ENCODE measurements at places on chromosomes 1 and 21.

- no peak for DNase-seq
These were observed 23.0 kb upstream of the KIFAP3 start for GRCh38 chr1:170097449-170097948.

GRCh38 chr1:14780271-14780670 lies 181.8 kb downstream of the KAZN start:
- DNase-seq = no peak

DNA sequence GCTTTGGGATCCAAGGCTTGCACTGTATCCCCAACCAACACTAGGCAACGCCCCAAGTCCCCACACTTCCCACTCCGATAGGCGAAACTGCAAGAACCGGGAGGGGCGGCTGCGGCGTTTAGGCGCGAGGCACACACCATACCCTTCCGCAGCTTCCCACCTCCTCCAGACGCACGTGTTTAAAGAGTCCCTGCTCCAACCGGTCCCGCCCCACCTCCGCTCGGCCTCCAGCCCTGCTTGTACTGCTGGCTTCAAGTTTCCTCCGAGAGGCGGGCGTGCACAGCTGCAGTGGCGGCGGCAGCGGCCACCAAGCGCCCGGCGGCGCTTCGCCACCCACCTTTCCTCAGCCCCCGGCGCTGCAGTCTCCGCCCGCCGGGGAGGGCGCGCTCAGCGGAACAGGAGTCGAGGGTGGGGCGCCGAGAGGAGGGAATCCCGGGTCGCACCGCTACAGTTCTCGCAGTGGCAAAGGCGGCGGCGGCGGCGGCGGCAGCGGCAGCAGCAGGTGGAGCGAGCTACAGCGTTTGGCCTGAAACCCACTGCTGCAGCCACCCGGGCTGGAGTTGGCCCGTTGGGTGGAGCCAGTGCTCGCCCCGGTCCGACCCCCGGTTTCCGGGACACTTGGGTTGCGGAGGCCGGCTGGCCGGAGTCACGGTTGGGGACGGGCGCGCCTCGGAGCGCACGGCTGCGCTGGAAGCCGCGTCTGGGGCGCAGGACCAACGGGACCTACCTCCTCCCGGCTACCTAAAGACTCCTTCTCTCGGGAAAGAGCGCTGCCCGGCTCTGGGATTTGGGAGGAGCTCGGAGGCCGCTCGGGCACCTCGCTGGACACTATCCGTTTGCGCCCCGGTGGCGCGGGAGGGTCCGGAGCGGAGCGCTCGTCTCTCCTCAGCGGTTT lies at the start of gene CNIH3:
CNIH3 (plus strand) TSS at position 457 of the 895 bp plus-strand sequence. CDS start 858 bp downstream, outside the sequence.
- DNase-seq = no peak

DNA sequence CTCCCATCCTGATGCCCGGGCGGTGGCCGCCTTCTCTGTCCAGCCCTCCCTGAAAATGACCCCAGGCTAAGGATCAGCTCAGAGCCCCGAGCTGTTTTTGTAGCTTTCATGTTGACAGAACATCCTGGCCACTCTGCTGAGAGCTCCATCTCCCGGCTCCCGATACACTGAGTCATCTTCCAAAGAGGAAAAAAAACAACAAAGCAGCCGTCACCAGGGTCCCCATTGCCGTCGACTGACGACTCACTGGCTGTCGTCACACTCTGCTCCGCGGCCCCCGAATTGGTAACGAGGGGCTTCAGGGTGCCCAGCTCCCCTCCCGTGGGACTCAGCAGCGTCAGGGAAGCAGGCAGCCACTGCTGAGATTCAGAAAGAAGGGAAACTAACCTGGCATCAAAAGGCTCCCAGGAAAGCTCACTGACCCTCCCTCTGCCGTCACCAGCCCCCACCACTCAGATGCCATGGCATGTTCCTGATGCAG lies 67.2 kb downstream of the CD46 start:
- DNase-seq = no peak

DNA sequence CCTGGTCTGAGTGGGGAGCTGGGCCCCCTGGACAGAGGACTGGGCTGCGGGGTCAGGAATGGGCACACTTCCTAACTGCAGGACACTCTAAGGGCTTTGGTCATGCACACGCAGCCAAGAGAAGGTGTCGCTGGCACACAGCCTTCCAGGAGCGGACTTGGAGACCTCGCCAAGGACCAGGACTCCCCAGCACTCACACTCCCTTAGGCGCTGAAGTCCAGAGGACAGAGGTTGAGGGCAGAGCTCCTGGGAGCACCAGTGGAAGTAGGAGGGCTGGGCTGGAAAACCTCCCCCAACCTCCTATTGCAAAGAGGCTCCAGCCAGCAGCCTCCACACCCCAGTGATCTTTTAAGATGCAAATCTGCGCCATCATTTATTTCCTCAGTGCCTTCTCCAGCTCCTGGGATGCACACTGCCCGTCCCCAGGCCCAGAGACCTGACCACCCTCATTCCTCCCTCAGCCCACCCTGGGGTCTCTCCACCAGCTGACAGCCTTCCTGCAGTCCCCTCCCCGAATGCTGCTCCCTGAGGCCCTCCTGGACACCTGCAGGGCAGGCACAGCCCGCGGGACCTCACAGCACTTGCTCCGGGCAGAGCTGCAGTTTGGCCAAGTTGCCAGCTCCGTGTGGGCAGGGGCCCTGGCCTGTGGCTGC lies 3.0 kb downstream of the TSPEAR start:
- DNase-seq = no peak

DNA sequence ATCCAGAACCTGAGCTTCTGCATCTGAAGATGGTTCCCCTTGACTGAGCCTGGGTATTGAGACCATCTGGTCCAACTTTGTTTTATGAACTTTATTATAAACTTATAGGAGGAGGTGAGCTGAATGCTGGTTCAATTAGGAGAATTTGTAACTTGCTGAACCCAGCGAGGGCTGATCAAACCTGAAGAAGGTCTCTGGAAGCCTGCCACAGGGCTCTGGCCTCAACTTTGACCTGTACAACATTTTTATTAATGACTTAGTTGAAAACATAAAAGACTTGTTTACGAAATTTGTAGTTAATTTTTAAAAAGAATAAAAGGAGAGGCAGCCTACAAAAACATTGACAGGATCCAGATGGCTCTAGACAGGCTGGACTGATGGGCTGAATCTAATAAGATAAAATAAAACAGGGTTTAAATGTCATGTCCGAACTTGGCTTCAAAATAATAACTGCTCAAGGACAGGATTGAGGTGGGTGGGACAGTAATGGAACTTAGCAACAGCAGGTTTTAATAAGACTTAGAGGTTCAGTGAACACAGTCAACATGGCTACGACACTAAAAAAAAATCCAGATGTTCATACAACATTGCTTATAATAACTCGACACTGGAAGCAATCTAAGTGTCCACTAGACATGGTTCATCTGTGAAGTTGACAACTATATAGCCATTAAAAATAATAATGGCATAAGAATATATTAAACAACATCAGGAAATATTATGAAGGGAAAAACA lies 53.4 kb upstream of the GJB5 start:
- no peak for DNase-seq

- DNase-seq = no peak
These were observed 2.2 kb downstream of the PRKAB2 start for GRCh38 chr1:147169840-147170674.

DNA sequence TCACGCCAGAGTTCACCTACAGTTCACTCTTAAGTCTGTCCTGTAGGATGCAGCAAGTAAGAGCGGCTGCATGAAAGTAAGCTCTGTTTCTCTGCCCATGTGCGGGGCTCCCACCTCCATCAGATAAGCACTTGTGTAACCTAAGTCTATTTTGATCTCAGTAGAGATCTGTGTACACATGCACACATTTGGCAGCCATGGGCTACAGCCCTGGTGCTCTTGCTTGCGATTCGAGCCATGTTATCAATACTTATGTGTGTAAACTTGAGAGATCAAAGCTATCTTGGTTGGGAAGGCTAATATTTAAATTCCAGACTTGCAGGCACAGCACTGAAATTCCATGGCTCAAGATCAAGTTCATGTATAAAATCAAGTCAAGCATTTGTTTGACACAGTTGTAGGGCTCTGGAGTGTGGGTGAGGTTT lies 244.7 kb upstream of the FGGY start:
- DNase-seq = no peak

DNA sequence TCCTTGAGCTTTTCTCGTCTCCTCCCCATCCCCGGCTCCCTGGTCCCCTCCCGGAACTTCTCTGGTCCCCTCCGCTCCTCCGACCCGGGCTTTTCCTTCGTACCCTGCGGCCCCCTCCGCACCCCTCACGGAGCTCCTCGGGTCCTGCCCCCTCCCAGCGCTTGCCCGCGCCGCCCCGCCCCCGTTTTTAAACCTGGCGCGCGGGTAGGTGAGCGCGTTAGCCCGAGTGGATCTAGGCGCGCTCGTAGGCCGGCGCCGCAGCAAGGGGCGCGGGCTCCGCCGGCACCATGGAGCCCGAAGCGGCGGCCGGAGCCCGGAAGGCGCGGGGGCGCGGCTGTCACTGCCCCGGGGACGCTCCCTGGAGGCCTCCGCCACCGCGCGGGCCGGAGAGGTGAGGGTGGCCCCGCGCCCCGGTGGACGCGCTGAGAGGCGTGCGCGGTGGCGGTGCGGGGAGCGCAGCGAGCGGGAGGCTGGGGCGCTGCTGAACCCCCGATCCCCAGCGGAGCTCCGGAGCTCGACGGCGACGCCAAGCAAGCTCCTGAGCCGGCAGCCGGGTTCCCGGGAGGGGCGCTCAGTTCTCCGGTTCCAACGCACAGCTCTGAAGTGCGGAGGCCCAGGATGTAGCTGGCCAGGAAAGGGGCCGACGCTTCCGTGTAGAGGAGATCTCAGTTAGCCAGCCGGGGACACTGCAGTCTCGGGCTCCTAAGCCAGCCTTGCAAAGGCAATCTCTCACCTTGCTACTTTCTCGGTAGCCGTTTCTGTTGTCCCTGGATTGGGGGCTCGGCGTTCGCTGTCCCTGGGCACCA lies at the start of gene RIPPLY3:
RIPPLY3 (plus strand) TSS at position 217 of the 806 bp plus-strand sequence; CDS start at position 288, 71 bp downstream.
- DNase-seq = no peak

GRCh38 chr1:65372557-65372956 lies 47.9 kb upstream of the LEPR start:
- no peak for DNase-seq

- DNase-seq = no peak
These were observed 12.7 kb downstream of the EPHA10 start for GRCh38 chr1:37752213-37752582.

GRCh38 chr1:19596065-19596713 lies 47.9 kb upstream of the NBL1 start:
- no peak for DNase-seq

DNA sequence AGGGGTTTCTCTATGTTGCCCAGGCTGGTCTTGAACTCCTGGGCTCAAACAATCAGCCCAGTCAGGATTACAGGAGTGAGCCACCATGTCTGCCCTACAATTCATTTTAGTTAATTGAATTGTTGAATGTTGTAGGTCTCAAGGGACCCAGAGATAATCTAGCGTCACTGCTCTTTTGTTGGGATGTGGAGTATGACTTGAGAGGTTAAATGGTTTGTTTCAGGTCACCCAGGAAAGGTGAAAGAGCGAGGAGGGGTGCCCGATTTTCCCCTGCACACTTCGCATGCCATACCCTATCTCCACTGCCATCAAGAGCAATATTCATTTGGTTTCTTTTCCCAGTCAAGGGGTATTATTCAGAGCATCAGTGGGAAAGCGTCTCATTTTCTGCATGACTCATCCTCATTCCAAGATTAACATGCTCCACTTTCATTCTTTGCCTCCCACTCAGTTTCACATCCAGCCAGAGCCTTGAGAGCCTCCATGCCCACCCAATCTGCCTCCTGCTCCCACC lies 13.1 kb upstream of the SLC30A1 start:
- no peak for DNase-seq

DNA sequence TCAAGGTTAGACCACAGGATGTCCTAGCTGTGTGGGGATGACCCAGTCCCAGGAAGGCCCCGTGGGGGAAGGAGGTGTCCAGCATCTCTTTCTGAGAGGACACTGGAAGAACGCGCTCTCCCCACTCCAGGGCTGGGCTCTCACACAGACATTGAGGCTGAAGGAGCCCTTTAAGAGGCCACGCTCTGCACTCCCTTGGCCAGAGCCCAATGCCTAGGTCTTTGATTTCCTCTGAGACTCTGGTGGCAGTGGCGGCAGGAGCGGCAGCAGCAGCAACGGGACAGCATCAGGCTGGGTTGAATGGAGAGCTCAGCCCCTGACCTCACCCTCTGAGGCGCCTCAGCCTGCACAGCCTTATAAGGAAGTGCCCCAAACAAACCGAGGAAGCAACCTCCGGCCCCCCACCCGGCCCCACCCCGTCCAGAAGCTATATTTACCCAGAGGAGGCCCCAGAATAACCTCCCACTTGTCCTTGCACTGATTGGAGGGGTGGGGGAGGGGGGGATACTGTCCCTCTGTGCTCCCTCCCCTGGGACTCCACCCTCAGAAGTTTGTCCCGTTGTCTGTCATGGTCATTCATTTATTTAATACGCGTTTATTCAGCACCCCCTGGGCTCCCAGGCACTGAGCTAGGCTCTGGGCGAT lies 12.3 kb downstream of the NES start:
- peak; percentile 24 for DNase-seq

- DNase-seq = no peak
These were observed 2.7 kb upstream of the NPHP4 start for GRCh38 chr1:5994713-5995621.

DNA sequence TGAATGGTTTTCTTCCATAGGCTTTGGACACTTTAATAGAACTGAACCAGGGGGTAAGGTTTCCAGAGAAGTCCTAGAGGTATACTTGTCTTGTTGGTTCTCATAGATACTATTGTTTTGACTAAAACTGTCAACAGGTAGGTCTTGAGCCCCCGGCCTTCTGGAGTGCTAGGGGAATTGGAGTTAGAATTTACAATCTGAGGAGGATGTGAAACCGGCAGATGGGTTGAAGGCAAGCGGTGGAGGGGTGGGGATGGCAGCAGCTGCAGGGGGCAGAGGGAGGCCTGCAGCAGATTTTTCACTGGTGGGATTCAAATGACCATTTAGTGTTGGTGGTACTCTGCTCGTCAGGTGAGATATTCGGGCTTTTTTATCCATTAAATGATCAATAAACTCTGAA lies 4.3 kb upstream of the CD1D start:
- no peak for DNase-seq

DNA sequence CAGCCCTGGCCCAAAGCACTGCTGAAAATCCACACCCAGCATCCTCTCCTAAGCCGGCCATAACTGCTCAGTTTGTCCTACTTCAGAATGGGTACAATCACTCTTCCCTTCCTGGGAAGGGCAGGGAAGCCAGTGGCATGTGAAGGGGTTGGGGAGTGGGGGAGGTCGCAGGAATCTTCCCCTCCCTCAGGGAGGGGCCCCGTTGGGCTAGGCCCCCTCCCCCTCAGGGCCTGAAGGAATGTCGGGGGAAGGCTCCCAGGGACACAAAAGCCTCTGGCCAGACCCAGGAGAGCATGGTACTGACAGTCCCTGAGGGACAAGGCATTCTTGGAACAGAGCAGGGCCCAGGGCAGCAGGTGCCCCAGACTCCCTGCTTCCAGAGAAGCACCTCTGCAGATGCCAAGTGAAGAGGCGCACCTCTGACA lies 1.2 kb downstream of the ELOVL1 start:
- DNase-seq = no peak
